ENCODE measurements at places on chromosomes 13 and 19.
A peak's percentile ranks its signal among the peaks of the same experiment; 100 is the strongest.

DNA sequence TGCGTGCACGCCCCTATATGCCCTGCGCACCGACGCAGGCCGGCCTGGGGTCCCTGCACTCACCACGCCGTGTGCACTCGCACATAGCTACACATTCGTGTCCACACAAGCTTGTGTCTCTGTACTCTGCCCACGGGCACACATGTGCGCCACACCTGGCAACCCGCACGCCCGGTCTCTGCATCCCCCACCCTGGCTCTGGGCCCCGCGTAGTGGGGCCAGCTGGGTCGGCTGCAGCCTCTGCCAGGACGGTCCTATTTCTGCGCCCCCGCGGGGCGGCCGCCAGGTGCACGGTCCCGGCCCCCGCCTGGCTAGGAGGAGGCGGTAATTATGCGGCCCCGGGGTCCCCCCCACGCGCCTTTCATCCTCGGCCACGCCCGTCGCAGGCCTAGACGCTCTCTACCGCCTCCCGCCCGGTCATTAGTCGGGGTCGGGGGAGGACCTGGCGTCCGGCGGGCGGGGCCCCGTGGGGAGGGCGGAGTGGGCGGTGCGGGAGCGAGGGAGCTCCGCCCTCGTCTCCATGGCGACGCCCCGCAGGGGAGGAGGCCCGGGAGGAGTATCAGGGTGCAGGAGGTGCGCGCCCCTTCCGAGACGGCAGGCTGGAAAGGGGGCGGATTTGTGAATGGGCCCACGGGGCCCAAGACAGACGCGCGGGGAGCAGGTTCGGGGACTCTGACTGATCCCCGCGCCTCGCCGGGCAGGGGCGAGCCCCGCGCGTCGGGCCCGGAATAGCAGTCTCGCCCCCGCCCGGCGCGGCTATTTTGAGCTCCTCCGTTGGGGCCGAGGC lies 2.8 kb upstream of the CIRBP start:
- peak overlapping the region; percentile 88 for H3K27ac ChIP-seq
- peak overlapping the region; percentile 68 for H3K4me3 ChIP-seq
- H3K27me3 ChIP-seq, result no peaks in the 10 kb centered on the region
- peaks cover 10% of the 10 kb centered on the region for H3K36me3 ChIP-seq
- peaks cover 76% of the 10 kb centered on the region for H3K4me1 ChIP-seq

- H3K4me1 ChIP-seq, result peaks cover 21% of the 10 kb centered on the region
- no peak overlapping the region for H3K27ac ChIP-seq
- DNase-seq, result no peak
- H3K4me3 ChIP-seq, result no peak overlapping the region
- peaks cover 94% of the 10 kb centered on the region for H3K36me3 ChIP-seq
Measured at GRCh38 chr19:3979289-3979673, 6.0 kb downstream of the EEF2 start.

DNA sequence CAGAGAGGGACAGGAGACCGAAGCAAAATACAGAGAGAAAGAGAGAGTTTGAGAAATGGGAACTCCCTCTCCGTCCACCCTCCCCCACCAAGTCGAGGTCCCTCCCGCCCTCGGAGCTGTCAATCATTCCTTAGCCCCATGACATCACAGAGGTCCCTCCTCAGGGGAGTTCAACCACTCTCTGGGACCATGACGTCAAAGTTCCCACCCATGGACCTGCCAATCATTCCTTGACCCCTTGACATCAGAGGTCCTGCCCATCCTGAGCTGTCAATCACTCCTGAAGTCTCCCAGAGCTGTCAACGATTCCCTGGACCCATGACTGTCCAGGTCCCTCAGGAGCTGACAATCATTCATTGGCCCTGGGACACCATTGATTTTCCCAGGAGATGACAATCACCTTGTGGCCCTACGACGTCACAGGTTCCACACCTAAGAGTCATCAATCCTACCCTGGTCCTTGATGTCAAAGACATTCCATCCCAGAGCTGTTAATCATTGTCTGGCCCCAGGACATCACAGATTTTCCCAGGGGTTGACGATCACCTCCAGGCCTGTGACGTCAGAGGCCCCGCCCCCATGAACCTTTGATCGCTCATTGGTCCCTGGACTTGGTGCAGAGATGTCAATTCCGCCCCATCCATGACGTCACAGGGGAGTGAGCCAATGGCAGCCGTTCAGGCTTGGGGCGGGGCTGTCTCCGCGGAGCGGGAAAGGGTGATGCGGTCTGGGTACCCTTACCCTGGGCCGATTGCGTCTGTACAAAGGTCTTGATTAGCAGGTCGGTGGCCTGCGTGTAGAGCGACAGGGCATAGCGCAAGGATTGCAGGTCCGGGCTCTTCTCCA lies 61.7 kb downstream of the COLGALT1 start:
- no peaks in the 10 kb centered on the region for H3K36me3 ChIP-seq
- DNase-seq, result no peak

GRCh38 chr19:1647501-1648458 lies 4.6 kb downstream of the TCF3 start:
- H3K27ac ChIP-seq, result no peak overlapping the region
- DNase-seq, result no peak
- H3K4me1 ChIP-seq, result peaks cover 13% of the 10 kb centered on the region
- peaks cover 50% of the 10 kb centered on the region for H3K36me3 ChIP-seq
- H3K4me3 ChIP-seq, result no peak overlapping the region

DNA sequence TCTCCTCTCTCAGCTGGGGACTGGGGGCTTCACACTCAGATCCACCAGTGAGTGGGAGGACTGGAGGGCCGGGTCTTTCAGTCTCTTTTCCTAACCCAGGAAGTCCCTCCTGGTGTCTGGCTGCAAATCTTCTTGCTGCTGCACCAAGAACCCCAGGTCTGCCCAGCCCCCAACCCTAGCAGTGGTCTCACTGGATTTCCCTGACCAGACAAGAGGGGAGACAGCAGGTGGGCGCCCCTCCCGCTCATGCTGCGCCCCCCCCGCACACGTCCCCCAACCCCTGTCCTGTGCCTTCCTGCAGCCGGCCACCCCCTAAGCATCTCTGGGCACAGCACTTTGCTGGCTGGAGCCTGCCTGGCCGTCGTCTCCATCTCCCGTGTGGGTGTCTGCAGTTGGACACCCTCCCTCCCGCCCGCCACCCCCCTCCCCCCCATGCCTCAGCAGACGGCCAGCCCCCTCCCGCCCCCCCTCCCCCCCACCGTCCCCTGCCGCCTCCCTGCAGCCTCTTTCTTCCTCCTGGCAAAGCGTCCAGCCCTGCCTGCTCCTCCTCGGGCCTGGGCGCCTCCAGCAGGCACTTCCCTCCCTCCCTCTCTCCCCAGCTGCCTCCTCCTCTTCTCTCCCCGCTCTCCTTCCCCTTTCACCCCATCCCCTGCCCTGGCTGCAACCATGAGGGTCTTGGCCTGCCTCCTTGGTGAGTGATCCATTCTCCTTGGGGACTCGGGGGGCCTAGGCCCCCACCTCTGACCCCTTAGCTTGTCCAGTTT lies at the start of gene SSC5D:
TSS of gene SSC5D (plus strand) at position 513 of the 764 bp plus-strand sequence. CDS start at position 667, 154 bp downstream.
- H3K36me3 ChIP-seq, result peaks cover 6% of the 10 kb centered on the region
- H3K4me3 ChIP-seq, result no peak within 1 kb of the TSS
